ENCODE measurements at places on chromosomes 12 and 14.

DNA sequence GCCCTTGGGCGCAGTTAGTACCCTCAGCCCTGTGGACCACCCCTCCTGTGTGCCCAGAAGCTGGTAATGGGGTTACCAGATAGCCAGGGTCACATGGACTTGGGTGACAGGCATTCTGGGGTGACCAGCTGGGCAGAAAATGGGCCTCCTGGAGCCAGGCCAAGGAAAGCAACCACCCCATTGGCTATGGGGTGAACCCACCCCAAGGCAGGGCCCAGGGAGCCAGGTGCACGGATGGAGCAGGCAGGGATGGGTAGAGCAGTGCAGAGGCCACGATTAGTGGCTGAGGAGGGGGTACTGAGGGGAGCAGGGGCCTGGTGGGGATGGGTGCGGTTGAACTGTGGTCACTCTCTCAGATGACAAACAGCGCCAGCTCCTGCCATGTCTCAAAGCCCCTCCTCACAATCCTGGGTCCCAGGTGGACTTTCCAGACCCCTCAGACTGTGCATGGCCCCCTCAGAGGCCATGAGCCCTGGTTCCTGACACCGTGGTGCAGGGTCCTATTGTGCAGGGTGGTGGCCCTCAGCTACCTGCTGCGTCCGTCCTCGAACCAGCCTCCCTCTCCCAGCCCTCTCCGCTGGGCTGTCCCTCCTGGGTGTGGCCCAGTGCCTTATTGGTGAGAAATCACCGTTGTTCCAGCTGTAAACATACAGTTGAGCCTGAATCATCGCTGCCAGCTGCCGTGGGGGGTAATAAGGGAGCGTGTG lies 23.4 kb upstream of the BEGAIN start:
- no peak for DNase-seq

- no peak for DNase-seq
These were observed 42.1 kb downstream of the FLRT2 start for GRCh38 chr14:85572011-85572410.

- DNase-seq, result no peak
These were observed 761 bp upstream of the NDRG2 start for GRCh38 chr14:21025371-21026273.

DNA sequence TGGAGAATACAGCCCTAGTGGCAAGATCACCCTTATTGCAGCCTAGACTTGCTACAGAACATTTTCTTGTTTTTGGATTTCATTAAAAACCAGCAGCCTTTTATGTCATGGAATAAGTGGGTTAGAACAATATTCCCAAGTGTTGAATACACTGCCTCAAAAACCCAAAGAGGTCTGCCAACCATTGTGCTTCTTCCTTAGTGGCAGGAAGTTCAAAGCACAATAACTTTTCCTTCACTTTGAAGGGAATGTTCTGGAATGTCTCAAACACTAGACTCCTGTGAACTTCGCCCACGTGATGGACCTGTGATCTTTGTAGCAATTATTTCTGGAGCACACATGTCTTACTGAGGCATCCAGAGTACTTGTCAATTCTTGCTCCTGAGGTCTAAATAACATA lies 8.5 kb downstream of the SLC17A8 start:
- DNase-seq, result no peak

GRCh38 chr12:55698241-55698955 lies 9.3 kb downstream of the ITGA7 start:
- no peak for DNase-seq

- DNase-seq, result no peak
These were observed 112.7 kb upstream of the EGLN3 start for GRCh38 chr14:34063470-34064164.

DNA sequence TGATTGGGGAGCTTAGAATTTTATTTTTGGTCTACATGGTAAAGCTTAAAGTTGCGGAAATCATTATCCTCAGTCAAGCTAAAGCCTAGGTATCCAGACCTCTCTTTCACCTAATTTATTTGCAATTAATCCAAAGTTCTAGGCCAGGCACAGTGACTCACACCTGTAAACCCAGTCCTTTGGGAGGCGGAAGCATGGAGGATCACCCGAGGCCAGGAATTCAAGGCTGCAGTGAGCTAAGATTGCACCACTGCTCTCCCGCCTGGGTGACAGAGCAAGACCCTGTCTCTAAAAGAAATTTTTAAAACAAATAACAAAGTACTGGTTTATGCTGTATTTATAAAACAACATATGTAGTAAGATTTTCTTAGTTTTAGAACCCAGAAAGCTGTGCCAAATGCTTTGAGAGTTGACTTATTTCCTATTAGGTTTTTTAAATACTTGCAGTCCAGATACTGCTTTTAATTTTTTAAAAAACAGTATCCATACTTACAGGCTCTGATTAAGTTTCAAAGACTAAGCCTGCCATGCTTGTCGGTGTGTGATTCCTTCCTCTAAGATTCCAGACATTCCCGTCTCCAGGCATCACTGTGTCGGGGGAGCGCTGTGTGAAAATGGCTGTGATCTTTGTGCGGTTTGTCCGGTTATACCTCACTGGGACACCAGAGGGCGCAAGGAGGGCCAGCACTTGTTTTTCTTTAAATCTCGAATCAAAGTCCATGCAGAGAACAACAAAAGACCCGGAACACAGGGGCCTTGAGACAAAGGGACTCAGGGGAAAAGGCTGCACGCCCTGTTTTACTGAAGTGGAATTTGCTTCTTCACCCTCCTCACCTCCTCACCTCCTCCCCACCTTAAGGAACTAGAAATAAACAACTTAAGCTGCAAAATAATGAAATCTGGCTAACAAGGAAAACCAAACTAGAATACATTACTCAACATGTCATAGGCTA lies 24.6 kb upstream of the TMPO start:
- peak; percentile 85 for DNase-seq

DNA sequence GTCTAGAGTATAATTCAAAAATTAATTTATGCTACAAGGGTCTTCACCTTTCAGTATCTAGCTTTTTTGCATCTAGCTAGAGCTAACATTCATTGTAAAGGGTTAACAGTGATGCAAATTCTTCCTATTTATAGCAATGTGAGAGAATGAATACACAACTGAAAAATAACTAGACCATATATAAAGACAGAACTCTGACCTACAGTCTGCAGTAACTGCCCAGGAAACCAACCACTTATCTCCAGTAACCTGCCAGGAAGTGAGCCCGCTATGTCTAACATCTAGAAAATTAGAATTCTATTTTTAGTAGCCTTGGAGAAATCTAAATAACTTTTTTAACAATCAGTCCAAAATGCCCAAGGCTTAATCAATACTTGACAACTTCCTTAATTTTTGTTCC lies 1021.9 kb downstream of the LRFN5 start:
- no peak for DNase-seq

DNA sequence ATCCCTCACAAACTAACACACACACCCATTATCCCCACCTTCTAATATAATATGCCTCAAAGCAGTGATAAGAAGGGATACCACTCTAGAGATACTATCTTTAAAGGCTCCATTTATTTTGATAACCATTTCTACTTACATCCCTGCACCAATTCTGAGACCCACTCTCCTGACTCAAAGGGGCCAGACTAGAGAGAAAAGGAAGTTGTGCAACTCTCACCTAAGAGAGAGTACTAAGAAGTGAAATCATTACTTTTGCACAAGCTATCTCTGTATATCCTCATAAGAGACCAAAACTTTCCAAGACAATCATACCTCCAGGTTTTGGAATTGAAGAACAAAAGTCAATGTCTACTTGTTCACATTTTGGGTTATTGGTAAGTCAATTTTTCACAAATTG lies 45.4 kb upstream of the USP15 start:
- DNase-seq, result no peak

DNA sequence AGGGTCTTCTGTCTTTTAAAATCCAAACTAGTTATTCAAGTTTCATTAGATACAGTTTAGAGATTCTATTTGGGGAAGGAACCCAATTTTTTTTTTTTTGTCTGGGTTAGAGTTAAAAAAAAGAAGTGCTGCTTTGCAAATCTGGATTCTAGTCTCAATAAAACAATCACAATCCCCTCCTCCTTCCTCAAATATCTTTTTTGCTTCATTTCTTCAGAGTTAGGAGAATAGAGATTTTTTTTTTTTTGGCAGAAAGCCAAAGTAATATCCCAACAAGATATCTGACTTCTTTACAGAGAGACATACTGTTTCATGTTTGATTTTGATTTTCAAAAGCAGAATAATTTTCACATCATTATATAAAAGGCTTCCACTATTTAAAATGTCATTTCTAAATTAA lies 201.9 kb downstream of the FOXN3 start:
- no peak for DNase-seq

DNA sequence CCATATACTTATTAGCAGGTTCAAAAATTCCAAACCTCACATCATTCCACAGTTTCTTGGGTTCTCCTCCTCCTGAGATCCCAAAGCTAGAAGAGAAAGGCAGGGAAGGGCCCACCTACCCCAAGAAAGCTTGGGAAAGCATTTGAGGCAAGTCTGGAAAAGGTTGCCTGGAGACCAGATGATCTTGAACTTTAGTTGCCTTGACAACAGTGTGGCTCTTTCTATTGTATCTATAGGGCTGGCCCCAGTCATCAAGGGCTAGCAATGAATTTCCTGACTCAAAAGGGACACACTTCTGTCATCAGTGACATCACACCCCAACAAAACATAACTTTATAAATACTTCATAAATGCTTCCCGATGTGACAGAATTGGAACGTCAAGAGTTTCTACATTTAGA lies 40.0 kb downstream of the ZFYVE1 start:
- DNase-seq, result no peak

- DNase-seq, result no peak
These were observed 21.8 kb upstream of the WDR20 start for GRCh38 chr14:102117852-102118251.

DNA sequence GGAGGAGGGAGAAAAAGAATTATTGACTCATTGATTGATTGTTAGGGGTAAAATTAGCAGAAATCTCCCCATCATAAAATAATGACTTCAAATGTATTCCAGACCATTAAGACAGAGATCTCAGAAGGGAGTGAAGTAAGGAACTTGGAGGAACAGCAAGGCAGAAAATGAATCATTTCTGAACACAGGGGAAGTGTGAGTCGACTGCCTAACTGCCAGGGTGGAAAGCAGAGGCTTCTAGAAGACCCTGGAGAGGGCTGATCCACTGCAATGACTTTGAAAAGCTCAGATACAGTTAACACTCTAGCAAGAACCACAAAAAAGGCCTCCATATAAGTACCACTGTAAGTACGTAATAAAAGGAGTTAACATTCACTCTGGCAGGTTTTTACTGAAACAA lies 9.7 kb downstream of the GLTP start:
- DNase-seq, result peak; percentile 50

DNA sequence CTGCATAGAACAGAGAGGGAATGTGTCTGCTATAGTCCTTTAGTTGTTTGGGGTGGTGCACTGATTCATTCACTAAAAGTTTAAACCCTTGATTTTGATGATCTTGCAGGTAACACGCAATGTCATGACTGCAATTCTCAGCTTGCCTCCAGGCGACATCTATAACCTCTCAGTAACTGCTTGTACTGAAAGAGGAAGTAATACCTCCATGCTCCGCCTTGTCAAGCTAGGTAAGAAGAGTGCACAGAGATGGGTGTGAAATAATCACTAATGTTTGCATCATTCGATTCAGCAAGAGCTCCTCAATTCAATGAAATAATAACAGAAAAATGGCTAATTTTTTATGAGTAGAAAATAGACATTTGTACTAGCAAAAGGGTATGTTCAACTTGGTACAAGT lies 203.7 kb downstream of the PTPRO start:
- no peak for DNase-seq

DNA sequence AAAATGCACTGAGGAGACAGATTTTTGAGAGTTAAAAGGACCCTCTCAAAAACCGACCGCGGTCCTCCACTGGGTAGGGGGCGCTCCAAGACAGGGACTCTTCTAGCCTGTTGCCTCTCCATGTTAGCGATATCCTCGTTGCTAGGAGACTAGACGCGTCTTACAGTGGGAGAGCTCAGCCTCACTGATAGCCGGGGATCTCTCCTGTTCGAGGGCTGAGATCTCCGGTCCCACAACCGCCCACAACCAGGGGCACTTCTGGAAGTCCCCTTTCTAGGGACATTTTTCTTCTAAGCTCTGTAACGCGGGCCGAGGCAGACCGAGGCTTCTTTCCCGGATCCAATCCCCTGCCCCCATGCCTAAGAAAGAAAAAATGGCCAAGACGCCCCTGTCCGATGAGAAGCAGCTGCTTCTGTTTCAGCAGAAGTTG lies 21.3 kb downstream of the FKBP11 start:
- DNase-seq, result peak; percentile 86

DNA sequence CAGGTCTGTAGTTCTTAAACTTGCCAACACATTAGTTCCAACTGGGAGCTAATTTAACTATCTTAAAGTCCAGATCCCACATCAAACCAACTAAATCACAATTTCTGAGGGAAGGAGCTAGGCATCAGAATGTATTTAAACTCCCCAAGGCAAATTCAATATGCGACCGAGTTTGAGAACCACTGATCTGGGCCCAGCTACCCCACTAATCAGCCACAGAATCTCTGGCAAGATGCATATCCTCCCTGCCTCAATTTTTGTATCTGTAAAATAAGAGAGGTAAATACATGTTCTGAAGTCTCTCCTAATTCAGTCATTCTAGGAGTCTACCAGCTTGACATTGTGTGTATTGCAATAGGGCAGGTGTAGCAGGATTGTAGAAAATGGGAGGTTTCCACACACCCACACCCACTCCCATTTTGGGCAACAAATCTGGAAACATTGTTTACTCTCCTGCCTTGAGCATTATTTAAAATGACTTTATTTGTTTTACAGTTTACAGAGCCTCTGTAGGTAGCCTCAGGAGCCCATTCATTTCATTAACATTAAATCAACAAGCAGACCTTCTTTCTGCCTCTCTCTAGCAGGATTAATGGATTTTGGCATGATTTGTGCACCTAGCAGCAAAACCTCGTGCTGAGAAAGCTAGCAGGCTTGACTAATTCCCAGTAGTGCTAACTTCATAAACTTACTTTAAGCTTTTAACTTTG lies 15.6 kb downstream of the LGR5 start:
- no peak for DNase-seq

GRCh38 chr12:6978611-6979011 lies 7.9 kb downstream of the EMG1 start:
- no peak for DNase-seq

GRCh38 chr14:49194067-49194466 lies 392.1 kb downstream of the RPS29 start:
- DNase-seq, result no peak

- DNase-seq, result no peak
These were observed 151.9 kb downstream of the ACSS3 start for GRCh38 chr12:81229759-81230158.

GRCh38 chr14:72024504-72024903 lies 92.3 kb downstream of the RGS6 start:
- no peak for DNase-seq

DNA sequence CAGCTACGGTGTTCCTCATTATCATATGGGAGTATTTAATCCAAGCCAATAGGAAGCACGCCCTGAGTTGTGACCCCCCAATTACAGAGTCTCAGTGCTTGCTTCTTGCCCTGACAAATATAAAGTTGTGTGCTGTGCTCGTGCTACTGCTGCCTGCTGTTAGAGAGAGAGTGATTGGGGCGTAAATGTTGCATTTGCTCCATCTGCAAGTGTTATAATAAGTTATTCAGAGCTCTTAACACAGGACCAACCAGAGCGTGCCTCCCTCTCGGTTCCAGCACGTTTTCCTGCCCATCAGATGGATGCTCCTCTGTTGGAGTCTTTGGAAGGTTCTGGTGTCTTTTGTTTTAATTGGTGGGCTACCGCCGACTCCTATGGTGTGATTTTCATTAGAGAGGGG lies 81.4 kb downstream of the TESC start:
- DNase-seq, result no peak

All from fibroblast of lung (primary cell).